CD4-positive, alpha-beta T cell treated with Interferon gamma for 1 hour (primary cell): ENCODE measurements at places on chromosomes 3 and 15.

DNA sequence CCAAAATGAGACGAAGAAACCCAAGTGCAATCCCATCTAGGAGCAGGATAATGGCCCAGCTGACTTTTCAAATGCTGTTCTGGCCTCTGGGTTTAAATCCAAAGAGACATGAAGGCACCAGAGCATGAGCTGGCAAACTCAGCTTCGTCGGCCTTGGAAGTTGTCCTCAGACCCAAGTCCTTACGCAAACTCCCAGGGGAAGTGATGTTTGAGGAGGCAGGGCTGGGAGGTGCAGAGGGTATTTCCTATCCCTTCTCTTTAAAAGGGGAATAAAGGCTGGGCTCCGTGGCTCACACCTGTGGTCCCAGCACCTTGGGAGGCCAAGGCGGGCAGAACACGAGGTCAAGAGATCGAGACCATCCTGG is 68.9 kb upstream of the HERC1 start:
- DNase-seq, result no peak

GRCh38 chr3:177430653-177431052 is 233.4 kb upstream of the TBL1XR1 start:
- DNase-seq, result no peak

- no peak for DNase-seq
These were observed 8.2 kb downstream of the MAP2K1 start for GRCh38 chr15:66394915-66395314.

DNA sequence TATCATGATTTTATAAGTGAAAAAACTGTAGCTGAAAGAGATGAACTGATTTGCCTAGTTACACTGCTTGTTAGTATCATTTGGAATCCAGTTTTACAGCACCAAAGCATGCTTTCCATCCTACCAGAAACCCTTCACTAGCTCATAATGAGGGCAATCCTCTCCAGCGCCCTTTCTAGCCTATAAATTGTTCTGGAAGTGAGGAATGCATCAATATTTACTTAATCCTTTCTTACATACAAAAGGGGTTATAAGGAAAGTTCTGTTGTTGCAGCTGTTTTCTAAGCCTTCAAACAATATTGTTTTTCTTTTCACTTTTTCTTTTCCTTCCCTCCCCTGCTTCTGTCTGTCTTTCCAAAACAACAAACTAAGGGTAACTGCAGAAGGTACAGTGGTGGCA is 11.0 kb upstream of the PCCB start:
- DNase-seq, result no peak

- peak; percentile 11 for DNase-seq
These were observed 24.6 kb upstream of the AP4E1 start for GRCh38 chr15:50883903-50884302.

DNA sequence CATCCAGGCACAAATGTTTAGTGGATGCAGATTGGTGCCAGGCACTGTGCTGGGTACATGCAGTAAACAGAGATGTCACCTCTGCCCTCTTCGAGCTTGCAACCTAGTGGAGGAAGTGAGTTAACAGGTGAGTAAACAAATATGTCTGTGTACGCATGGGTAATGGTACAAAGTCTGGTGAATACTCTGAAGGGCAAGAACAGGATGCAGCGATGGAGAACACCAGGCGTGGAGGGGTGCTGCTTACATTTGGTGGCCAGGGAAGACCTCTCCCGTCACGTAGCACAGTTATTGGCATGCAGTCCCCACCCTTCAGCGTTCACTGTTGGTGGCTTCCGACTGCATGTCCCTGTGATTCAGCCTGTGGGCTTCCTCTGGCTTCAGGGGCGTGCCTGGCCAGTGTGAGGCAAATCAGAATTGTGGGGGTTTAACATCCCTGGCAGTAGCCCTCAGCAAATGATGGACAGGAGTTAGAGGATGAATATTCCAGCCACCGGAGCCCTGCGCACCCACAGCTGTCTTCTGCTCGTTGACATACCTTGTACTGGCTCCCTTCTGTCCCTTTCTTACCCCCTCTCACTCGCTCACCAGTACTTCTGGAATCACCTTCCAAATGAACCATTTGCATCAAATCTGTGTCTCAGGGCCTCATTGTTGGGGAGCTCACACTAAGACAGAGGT is 9.1 kb upstream of the HDAC11 start:
- DNase-seq, result no peak

- peak; percentile 26 for DNase-seq
These were observed 35.2 kb downstream of the FNDC3B start for GRCh38 chr3:172074586-172074985.

GRCh38 chr15:32222716-32223115 is 180.4 kb downstream of the GOLGA8K start:
- DNase-seq, result no peak

DNA sequence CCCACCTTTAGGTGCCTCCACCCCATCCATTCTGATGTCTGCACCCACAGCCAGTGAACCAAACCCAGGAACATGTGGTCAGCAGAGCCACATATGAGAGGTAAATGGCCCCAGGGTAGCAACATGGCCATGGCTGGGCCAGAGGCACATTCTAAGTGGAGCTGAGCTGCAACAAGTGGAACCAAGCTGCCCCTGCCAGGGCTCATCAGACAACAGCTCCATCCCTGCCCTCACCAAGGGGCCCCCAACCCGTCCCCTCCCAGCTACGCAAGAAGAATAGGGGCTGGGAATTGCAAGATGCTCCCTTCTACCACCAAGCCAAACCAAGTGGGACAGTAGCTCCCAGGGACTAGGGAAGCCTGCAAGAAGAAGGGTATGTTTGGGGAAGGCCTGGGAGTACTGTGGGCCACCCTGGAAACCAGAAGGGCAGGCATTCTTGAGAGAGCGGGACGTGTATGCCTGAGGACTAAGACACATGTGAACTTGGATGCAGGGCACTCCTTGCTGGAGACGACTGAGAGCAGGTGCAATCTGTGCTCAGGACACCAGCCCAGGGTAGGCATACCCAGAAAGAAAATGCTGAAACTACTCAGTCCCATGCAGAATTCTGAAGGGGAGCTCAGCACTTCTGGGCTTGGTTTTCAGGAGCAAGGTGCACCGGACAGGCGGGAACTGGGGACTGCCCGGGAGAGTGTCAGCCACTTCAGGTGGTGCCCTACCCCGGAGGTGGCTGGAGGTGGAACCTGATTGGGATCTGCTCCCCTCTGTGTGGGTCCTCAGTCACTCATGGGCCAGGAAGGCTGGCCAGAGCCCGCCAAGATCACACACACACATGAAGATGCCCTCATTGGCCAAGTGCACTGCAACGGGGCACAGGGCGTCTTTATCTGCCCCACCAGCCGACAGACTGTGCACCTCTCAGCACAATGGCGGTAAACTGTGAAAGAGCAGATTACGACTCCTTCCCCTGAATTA is 9.5 kb downstream of the MYL3 start:
- no peak for DNase-seq
